ENCODE measurements at places on chromosomes 5 and 9.

DNA sequence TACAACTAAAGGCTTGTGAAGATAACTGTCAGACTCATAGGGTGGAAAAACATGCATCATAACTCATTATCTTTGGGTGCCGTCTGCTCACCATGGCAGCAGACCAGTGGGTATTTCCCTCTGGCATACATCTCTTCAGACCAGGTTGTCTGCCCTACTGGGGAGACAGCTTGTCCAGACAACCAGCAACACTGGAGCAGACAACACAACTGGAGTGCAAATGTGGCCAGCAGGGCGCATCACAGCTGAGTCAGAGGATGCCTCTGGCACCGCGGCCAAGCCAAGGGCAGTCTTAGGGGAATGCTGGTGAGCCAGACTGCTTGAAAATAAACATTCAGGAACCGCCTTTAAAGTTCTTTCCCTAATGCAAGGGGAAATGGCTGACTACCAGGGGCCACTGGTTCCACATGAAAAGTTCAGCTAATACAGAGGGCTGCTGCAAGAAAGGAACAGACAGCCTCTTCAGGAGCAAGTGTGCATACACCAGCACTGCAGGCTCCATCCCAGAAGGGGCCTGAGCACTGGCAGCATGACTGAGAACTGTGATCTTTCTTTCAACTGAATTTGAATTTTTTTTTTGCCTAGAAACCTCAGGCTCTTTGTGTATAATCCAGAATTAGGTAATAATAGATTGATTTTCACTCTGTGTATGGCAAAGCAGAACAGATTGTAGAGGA, 77.3 kb downstream of the MAMDC2 start:
- DNase-seq = peak; percentile 89

DNA sequence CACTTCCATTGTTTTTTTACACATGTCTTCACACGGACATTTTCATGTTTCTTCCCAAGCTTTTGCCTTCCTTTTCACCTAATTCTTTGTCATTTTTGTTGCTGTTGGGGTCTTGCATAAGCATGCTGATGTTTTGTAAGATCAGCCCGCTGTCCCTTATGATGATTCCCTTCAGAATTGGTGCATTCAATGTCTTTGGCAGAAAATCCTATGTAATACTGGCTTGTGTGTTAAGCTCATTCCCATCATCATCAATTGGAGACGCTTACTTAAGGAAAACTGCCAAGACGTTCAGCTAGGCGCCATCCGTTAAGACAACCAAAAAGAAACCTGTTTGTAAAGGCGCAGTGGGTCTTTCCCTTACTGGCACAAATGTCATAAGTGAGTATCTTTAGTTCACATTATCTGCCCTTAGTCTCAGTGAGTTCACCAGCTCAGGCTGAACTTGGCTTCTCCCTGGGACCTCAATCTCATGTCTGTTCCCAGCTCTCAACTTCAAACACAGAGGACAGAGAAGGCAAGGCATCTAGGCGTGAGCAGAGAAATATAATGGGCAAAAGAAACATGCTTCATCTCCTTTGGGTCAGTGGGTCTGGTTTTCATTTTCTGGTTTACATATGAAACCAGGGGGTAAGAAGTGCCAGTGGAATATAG, 97.9 kb downstream of the EFNA5 start:
- DNase-seq = no peak

DNA sequence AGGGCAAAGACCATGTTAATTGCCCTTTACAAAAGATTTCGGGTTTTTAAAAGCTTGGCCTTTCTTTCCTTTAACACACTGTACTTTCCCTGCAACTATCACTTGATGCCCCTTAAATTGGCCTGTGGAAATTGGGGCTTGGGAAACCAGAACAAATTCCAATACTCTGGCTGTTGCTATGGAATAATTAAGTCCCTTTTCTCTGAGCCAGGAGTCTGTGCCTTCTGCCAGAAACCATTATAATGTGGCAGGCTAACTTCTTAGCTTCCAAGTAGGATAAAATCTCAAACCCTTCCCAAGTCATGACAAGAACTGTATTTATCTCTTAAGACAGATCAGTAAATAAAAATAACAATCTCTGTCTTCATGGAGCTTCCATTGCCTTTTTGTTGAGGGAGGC, 1.1 kb upstream of the SPINK1 start:
- DNase-seq = no peak

GRCh38 chr5:97078958-97079743, 63.3 kb downstream of the LIX1 start:
- no peak for DNase-seq

GRCh38 chr5:177445052-177445916, 1.3 kb upstream of the PRR7 start:
- no peak for DNase-seq

GRCh38 chr9:89877051-89878002, 272.5 kb downstream of the GADD45G start:
- no peak for DNase-seq

GRCh38 chr5:149474198-149474597, 77.0 kb downstream of the CSNK1A1 start:
- no peak for DNase-seq

DNA sequence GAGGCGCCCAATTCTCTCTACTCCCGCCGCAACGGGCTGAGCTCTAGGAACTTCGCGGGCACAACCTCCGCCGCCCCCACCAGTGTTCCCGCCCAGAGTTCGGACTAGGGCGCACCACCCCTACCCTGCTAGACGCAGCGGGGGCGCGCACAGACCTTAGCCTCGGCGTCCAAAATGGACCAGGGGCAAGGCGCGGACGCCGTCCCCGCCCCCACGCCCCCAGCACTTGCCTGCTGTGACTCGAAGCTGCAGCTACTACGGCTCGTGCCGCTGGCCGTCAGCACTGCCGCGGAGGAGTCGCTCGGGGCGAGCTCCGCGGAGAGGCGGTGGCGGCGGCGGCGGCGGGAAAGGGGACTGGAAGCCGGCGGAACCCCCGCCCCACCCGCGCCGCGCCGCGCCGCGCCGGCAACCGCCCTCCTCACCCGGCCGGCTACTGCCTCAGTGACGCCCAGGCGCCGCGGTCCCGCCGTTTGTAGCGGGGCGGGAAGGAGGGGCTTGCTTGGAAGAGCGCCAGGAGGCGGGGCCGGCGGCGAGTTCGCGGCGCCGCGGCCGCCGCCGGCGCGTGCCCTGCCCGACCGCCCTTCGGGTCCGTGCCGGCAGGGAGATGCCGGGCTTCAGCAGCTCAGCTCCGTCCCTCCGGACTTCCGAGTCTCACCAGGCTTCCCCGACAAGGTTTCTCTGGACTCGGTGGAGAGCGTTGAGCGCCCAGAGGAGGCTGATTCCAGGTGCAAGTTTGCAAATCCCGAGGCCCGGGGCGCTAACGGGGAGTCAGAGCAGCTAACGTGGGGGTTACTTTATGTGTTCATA, 4.5 kb downstream of the ELAVL2 start:
- peak; percentile 35 for DNase-seq

- DNase-seq = no peak
Observed at GRCh38 chr9:134175808-134176598, 11.6 kb upstream of the RNU6ATAC start.

DNA sequence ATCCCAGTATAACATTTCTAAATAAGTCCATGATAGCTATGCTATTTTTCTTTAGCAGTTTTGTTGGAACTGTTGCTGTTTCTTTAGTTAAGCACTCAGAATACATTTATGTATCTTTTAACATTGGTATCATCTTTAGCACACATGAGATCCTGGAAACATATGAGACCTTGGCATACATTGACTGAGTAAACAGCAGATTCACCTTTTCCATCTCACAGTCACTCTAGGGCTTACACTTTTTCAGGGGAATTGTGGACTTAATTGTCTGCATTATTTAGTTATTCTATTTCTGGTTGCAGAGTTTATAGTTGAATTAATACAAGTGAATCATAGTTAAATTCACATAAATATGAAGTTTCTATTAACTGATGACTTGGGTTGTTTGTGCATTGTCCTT, 70.1 kb downstream of the COMMD10 start:
- no peak for DNase-seq

DNA sequence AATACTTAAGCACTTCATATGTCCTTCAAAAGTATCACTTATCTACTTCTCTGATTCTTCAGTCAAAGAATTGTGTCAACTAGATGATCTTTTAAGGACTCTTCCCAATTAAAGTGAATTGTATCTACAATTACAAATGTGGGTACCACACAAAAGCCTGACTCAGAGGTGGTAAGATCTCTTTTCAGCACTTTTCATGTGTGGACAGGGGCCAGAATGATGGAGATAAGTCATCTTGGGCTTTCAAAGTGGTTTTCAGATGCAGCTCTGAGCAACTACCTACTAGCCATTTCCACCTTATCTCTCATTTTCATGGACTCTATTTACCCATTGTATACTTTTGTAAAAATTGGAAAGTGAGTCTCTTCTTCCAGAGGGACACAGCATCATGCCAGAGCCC, 8.4 kb downstream of the COX7C start:
- no peak for DNase-seq

- no peak for DNase-seq
Observed at GRCh38 chr5:92637960-92638359, 943.1 kb downstream of the NR2F1-AS1 start.

DNA sequence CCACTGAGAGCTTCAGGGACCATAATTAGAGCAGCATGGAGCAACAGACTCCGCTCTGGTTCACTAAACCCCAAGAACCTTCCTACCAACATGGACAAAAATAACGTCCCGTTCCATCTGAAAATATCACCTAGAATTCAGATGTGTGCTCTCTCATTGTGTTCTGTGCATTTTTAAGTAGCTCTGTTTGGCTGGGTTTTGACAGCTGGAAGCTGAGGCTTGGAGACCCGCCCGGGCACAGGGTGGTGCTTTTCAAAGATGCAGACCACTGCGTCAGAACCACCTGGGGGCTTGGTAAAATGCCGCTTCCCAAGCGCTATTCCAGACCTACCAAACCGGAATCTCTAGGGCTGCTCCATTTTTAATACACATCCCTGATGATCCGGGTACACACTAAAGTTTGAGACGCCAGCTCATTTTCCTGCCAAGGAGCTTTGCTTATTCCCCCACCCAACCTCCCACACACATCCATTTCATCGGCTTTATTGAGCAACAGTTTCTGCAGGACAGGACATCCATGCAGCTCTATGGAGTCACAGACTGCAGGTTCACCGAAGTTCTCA, 104.8 kb downstream of the GABBR2 start:
- DNase-seq = no peak

DNA sequence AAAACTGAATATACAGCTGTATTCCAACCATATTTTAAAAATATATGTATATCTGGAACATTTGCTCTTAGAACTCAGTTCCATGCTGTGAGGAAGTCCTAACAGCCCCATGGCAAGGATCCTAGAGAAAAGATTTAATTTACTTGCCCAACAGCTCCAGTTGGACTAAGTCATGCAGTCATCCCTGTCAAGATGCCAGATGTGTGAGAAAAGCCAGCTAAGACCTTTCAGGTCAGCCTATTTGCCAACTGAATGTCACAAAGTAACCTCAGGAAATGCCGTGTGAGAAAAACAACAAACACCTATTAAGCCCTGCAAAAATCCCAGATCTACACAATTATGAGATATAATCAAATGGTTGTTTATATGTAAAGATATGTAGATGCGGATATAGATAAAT, 416.3 kb downstream of the NR2F1-AS1 start:
- DNase-seq = peak; percentile 47

DNA sequence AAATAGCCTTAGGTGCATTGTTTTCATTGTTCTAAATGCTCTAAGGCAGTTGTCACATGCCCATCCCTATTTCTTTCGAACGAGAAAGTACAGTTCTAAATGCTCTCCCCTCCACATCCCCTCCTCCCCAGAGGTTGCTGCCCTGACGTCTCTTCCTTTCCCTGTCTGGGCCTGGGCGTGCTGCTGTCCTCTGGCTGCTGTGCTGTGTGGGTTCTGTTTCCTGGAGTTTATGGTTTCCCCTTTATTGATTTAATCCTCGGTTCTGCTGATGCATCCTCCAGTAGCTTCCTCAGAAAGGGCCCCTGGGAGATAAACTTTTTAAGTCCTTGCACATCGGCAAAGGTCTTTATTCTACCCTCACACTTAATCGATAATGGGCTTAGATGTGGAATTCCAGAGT, 48.8 kb downstream of the MVB12B start:
- DNase-seq = peak; percentile 50

- DNase-seq = no peak
Observed at GRCh38 chr9:95074632-95075031, 242.9 kb downstream of the FANCC start.

GRCh38 chr9:11779971-11780370, 913.2 kb upstream of the TYRP1 start:
- no peak for DNase-seq

DNA sequence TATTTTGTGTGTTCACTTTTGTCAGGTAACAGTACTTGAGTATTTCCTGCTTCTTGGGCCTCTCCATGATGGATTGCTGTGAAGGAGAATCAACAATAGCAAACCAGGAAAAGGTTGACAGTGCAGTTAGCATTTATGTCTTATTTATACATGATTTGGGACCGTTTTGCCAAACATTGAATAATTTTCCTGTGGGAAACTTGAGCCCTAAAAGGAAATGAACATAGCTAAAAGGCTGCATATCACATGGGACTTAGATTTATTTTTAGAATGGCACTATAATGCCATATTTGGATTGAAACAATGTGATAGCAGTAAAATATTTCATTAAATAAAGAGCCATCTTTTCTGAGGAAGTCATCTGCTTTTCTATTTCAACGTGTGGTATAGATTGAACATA, 15.3 kb downstream of the GPR21 start:
- DNase-seq = peak; percentile 86

DNA sequence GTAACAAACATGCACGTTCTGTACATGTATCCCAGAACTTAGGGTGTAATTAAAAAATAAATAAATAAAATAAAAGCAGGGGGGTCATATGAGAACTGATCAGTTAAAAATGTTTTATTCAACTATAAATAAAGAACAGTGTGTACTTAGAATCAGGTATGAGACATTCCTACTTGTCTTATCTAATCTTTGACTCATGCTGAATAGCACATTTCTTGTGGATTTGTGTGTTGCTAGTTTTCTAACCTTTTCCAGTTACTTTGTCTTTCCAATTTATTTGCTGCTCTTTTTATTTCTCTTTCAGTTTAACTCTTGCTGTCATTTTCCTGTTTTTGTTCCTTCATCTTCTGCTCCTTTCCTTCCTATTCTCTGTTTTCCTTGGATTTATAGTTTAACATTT, 1917.1 kb upstream of the CDH6 start:
- no peak for DNase-seq

DNA sequence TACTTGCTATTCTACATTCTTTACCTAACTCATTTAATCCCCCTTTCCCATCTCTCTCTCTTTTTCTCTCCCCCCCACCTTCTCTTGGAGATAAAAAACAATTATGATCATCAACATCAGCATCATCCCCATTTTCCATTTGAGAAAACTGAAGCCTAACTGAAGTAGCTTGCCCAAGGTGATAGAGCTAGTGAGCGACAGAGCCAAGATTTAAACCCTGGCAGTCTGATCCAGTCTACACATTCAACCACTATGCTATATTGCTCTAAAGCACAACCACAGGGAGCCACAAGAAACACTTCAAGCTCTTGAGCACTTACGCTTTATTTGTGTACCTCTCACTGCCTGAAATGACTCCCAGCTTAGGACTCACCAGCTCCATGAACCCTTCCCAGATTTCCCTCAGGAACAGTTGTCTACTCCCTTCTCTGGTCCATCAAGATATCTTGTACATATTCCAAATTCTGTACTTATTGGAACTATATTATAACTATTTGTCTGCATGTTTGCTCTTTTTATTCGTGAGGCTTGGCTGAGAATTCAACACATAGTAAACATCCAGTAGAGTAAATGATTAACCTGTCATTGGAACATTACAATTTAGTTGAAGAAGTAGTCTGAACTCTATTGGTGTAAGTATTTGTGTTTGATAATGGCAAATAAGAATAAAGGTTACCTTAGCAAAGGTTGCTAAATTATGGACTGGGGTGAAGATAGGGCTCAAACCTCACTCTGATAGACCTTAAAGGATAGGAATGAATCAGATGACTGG, 164.8 kb downstream of the EFNA5 start:
- DNase-seq = no peak
